ENCODE measurements at places on chromosomes 2 and 18. TPM values are rescaled to one million over a fixed set of nuclear protein-coding genes. Genes with fewer than 3 reads are reported as not detected.

The CPLX4 gene
- total RNA-seq: not detected

GRCh38 chr2:121709776-121710469, 26.8 kb downstream of the NIFK start:
- no peak for DNase-seq

The AKAIN1 gene
- total RNA-seq: not detected

The NT5C1B gene
- total RNA-seq: not detected

GRCh38 chr2:239516286-239516953, 115.6 kb upstream of the HDAC4 start:
- DNase-seq: no peak

The FAM228B gene
- 7.2 TPM for total RNA-seq

DNA sequence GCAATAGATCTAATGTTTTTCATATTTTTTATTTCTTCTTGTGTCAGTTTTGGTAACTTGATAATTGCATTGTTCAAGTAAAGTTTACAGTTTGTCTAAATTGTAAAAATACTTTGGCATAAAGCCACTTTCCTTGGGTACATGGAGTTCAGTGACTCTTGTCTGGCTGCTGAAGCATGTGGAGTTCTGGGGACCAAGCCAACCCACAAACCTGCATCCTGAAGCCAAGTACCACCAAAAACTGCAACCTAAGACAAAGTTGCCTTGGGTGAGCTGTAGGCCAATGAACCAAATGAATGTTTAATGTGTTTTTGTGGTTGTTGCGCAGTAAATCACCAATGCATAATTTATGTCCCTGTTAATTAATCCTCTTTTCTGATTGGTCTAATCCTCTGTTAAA, 872.6 kb downstream of the BCL11A start:
- no peak for DNase-seq

The VWA3B gene
- total RNA-seq: not detected

GRCh38 chr18:3449512-3450011, 410 bp upstream of the TGIF1 start:
- DNase-seq: no peak

GRCh38 chr2:134276381-134277172, 22.7 kb downstream of the MGAT5 start:
- DNase-seq: no peak

The PROM2 gene
- total RNA-seq: 0.15 TPM
